KG1 (cell line): ENCODE measurements at places on chromosomes 6 and 20.

DNA sequence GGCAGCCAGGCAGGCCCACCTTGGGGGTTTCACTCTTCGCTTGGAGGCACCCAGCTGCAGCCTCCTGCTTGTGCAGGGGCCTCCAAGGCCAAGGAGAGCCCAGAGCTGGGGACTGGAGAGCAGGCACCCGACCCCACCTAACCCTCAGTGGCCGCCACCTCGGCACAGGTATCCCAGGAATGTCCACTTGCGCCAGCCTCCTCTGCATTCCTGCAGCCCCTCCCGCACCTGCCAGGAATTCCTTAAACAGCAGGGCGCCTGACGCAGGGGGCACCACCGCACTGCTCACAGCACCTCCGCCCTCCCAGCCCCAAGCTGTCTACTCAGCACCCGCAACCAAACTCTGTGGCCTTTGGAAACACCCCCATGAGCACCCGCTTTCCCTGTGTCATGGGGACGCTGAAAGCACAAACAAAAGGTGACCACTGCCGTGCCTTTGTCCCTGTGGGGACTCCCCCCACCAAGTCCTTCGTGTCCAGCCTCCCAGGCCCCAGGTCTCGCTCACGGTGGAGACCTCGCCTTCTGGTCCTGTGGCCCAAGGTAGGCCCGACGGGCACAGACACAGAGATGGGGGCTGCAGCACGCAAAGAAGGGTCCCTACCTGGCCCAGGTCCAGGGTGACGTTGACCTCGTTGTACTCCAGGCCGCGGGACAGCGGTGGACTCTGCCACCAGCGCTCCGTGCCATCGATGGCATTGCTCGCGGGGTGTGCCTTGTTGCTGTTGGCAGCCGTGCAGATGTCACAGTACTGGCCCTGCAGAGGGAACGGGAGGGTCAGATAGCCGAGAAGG, 5.1 kb downstream of the LAMA5 start:
- no peak for DNase-seq

DNA sequence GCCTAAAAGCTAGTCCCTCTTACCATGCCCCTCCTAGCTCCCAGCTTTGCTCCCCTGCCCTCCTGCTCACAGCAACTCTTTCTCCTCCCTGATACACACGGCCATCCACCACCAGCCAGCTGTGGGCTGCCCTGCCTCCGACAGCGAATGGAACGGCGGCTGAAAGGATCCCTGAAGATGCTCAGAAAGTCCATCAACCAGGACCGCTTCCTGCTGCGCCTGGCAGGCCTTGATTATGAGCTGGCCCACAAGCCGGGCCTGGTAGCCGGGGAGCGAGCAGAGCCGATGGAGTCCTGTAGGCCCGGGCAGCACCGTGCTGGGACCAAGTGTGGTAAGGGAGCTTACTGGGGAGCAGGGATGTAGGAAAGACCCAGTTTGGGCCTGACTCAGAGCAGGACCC, 16.6 kb upstream of the ZNF76 start:
- DNase-seq = no peak

DNA sequence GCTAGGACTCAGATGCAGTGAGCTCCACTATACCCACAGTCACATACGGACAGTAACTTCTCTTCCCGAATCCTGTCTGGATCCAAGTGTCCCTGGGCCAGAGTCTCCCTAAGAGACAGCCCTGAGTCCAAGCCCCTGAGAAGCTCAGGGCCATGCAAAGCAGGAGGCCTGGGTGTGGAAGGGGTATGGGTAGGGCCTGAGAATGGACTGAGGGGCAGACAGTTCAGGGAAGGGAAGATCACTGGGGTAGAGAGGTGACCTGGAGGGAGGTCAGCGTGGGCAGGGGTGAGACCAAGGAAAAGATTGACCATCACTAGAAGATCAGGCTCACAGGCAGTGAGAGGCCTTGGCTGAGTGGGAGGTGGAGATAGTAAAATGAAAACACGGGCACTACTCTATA, 8.8 kb downstream of the RPS6KA2 start:
- no peak for DNase-seq

GRCh38 chr6:48098923-48099322, 12.1 kb downstream of the PTCHD4 start:
- DNase-seq = no peak

DNA sequence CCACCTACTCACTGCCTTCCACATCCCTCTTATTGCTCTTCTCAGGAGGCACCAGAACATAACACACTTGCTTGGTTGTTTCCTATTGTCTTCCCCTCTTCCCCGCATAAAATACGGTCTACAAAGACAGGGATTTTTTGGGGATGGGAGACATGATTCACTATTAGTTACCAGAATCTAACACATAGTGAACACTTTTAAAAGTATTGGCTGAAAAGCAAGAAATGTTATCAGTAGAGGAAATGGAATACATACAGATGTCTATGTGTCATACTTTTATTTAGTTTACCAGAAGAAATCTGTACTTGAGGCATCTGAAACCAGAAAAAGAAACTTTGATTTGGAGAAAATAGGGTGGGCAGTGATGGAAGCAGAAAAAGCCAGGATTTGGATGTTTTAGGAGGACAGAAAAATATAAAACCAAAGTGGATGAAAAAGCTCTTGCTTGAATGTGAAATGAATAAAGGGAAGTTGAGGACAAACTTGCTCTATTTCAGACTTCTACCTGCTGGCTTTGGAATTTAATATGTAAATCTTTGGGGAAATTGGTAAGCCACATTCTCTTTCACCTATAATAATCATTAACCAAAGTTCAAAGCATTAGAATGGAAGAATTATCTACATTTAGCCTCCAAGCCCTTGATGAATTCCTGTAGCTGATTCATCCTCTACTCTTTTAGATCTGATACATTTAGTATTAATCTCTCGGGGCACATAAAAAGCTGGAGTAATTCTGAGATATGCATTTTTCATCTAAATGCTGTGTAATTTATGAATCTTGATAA, 82.6 kb downstream of the DOK5 start:
- no peak for DNase-seq

DNA sequence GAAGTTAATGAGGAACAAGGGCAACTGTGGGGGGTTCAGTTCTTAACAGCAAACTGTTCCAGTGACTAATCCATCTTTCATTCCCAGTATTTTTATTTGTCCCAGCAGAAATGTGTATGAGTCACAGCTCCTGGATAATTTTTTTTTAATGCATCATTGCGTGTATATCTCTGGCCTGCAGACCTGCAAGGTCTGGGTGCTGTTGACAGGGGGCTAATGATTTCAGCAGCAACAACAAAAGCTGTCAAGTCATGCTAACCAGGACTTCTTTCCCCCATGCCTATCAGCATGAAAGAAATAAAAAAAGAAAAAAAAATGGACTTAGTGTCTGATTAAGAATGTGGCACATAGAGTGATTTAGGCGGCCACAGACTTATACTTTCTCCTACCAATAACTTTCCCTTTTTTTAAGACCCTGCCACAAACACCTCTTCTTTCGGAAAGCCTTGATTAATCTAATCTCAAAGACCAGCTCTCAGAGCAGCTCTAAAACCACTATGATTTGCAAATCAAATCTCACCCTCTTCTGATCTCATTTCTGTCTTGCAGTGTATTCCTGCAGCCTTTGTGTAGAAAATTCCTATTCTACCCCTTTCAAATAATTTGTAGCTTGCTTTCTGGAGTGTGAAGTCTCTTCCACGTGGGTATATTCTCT, 14.2 kb upstream of the PREX1 start:
- no peak for DNase-seq

DNA sequence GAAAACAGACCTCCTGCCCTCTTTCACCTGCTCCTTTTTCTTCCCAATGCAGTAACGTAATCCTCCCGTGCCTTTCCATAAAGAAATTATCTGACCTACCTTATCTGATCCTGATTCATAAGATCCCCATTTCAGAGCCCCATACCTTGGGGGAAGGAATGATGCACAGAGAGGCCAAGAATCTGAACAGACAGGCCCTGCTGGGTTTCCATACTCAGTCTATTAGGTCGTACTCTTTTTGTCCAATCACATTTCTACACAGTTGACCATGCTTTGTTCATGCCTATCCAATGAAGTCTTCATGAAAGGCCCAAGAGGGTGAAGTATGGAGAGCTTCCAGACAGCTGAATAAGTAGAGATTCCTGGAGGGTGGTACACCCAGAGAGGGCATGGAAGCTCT, 25.3 kb downstream of the SRPK1 start:
- DNase-seq = no peak

DNA sequence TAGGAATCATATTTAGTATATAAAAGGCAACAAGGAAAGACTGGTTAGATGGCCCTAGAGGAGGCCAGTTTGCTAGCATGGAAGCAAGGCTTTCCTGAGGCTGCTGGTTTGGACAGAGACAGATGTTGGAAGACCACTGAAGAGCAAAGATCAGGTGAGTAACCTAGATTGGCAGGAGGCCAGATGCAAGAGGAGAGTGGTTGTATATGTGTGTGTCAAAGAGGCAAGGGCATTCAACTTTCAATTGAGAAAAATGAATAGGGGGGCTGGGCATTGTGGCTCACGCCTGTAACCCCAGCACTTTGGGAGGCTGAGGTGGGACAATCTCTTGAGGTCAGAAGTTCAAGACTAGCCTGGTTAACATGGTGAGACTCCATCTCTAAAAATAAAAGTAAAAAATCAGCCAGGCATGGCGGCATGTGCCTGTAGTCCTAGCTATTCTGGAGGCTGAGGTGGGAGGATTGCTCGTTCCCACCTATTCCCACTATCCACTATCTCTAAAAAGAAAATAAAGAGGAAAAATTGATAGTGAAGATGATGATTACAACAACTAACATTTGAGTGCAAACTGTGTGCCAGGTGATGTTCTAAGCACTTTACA, 79.8 kb downstream of the PRDM1 start:
- DNase-seq = no peak

DNA sequence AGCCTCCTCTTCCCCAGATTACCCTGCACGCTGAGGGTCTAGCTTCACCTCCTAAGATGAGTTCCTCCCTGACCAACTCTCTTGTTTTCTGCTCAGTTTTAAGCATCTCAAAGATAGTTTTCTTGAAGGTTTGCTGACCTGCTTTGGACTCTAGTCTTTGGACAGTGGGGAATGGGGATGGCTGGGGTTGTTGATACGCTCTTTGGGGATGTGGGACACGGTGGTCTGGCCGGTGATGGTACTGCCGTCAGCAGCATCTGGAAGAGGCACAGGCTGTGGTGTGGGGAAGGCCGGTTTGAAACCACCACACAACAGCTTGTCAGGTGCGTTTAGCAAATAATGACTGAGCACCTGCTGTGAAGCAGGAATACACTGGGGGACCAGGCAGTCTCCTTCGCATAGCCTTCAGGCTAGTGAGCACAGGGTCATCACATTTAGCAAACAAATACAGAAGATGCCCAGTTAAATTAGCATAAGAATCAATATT, 94.1 kb downstream of the TMEM242 start:
- DNase-seq = no peak

DNA sequence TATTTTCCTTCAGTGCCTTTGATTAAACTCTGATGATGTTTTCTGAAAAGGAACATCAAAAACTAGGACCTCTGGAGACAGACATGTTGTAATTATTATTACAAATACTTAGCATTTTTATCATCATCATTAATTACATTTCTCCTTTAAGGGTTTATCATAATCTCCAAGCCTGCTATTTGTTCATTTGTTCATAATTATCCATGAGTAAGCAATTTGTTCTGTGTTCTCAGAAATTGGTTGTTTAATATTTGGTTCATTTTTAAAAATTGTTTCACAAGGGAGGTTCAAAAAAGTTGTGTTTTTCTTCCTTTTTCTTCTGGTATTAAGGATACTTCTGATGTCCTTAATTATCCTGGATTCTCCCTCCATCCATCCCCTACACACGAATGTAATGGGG, 850.2 kb upstream of the FLRT3 start:
- DNase-seq = no peak

DNA sequence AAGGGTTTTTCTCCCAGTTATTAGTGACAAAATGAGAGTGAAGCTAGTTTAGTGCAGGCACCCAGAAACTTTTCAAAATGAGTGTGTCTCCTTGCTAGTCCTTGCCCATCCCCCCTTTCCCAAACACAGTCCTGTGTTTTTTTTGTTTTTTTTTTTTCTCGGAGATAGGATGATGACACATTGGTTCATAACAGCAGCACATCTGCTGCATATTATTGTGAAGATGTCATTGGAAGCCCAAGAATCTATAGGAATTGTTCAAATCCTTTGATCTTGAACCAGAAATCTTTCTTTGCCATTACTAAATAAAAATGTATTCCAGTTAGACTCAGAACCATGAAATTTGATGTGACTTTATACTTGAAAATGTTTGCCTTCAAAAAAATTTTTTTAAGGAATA, 162.4 kb downstream of the FRK start:
- no peak for DNase-seq

DNA sequence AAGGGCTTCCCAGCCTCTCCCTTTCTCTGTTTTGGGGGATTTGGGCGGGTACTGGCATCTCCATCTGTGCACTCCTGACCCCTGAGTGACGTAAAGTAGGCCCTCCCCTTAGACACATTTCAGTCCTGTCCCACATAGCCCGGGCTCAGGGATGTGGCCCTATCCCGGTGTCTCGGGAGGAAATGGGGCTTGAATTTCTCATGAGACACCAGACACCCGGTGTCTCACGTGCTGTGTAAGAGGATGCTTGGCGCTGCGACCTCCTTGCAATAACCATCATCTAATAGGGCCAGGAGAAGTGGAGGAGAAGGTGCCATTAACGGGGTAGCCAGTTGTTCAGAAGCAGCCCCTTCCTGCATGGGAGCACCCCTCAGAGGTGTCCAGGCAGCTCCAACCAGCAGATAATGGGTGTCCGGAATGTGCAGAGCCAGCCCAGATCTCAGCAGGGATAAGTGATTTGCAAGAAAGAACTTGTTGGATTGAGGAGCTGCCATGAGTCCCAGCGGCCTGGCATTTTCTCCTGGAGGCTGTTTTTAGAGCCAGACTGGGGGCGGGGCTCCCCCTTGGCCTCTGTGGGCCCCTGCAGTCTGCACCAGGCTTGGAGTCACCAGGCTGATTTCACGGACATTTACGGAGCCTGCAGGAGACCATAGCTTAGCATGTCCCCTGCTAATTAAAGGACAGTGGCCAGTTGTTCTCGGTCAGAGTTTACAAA, 372.0 kb downstream of the PREX1 start:
- DNase-seq = no peak

DNA sequence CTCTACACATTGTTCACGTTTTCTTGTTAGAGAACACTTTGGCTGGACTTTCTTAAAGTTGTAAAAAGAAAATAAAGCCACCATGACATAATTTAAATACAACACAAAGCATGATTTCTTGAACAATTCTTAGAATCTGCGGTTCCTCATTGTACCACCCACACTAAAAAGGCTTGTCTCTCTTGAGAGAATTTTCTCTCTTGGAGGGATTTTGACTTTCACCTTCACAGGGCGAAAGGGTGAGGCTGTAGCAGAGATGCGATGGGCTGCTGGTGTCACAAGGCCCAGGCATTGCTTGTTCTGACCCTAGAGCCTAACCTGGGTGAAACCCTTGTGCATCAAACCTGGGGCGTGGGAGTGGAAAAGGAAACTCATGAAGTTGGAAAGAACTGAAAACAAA, 122.7 kb upstream of the RIPOR2 start:
- DNase-seq = no peak
